ENCODE measurements at places on chromosomes 16 and 17.

DNA sequence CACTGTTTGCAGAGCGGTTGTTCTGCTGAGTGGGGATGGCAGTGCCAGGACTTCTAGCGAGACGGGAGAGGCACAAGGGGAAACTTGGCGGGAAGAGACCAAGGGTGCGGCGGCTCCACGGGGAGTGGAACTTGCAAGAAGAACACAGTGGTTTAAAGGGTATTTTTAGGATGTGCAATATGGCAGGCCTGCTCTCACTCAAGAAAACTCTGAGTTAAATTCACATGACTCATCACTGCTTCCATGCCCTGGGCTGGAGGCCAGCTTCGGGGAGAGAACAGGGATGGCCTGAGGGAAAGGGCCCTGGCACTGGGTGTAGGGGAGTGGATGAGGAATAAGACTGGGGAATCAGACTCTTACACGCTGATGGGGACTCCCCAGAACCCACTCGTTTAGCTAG, 13.3 kb upstream of the CD300LD start:
- DNase-seq: peak; percentile 8

GRCh38 chr17:63035695-63036094, 69.7 kb downstream of the TANC2 start:
- DNase-seq: no peak

DNA sequence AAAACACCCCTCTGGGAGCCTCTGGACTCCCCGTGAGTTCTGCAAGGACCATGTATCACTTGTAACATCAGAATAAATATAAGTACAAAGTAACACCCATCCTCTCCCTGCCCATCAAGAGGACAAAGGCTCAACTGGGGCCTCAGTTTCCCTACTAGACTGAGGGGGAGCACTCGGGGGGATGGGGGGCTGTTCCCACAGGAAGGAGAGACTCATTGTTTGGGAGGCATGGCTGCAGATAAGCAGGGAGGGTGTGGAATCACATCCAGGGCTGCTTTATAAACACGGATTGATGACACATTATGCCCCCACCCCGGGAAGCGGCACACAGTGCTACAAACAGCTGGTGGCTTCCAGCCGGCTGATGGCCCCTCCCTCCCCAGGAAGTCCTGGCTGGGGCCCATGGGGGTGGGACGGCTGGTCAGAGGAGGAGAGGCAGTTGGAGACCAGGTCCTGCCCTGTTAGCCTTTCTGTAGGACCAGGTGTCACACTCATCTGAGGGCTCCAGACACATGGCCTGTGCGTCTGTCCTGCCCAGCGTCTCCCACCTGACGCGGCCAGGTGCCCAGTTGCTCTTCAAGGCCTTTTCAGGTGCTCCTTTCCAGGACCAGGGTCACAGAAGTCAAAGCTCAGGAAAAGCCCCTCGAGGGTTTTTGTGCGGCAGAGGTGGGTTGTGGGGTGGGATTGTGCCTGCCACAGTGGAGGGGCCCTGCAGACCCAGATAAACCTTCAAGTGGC, 1.3 kb upstream of the MPG start:
- peak; percentile 63 for DNase-seq

DNA sequence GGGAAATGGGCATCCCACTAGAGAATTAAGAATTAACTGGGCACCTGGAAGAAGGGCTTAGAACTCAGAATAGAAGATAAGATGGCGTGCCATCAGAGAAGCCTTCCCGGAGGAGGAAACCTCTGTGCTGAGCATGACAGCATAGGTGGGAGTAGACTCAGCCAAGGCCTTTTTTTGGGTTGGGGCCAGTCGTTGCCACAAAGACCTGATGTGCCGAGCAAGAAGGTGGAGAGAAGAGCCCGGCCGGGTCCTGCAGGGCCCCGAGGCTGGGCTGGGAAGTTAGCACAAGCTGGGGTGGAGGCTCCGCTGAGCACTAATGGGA, 1.1 kb upstream of the RAB11FIP4 start:
- no peak for DNase-seq

GRCh38 chr16:89009343-89010209, 32.6 kb upstream of the CBFA2T3 start:
- peak; percentile 17 for DNase-seq

DNA sequence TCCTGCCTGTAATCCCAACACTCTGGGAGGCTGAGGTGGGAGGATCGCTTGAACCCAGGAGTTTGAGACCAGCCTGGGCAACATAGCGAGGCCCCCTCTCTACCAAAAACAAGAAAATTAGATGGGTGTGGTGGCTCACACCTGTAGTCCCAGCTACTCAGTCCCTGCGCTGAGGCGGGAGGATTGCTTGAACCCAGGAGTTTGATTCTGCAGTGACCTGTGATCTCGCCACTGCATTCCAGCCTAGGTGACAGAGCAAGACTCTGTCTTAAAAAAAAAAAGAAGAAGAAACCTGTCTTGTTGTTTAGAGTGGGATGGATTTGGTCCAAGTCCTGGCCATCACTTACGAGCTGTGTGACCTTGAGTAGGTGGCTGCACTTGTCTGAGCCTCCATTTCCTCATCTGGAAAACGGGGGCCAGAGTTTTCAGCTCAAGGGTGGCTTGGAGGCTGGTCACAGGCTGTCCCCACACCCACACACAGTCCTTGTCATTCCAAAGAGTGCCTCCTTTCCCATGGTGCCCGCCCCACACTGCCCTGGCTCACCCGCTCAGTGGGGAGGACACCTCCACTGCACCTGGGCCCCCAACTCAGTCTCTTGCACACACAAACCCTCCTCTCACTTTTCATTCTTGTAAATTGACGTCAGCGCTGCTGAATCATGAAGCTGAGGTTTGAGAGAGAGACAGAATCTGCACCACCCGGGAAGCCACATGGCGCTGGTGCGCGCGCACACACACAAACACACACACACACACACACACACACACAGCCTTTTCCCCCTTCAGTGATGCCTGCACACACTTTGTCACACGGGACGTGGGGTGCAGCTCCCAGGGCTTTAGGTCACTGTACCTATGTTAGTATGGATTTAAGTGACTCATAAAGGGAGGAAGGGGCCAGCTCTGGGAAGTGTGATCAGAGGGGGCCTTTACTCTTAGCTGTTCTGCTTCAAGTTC, 4.2 kb downstream of the SOCS1 start:
- DNase-seq: no peak

- no peak for DNase-seq
Measured at GRCh38 chr17:49997301-49997650, 2.3 kb upstream of the DLX3 start.

DNA sequence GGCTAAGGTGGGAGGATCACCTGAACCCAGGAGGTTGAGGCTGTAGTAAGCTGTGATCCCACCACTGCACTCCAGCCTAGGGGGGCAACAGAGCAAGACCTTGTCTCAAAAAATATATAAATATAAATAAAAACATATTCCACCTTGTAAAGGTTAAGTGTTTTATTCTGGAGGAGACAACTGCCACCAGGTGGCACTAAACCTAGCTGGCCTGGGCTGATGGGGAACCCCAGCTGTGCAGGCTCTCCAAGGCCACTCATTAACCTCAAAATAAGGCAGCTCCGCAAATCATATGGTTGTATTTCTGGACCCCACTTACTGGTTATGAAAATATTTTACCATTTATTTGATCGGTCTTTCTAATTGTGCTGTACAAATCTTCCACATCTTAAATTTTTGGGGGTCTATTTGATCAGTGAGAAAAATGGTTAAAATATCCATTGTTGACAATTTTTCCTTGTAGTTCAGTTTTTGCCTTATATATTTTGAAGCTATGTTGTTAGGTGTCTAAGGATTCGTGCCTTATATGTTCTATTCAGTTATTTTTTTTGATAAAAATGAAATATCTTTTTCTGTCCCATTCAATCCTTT, 8.5 kb upstream of the ICAM2 start:
- peak; percentile 67 for DNase-seq
